ENCODE measurements at places on chromosomes 2 and 18. TPM values are rescaled to one million over a fixed set of nuclear protein-coding genes. Genes with fewer than 3 reads are reported as not detected.

LMAN2L gene
- total RNA-seq, result 44.4 TPM

INHA gene
- 3.3 TPM for total RNA-seq

ANKRD62 gene
- total RNA-seq, result not detected

LDAH gene
- 27.8 TPM for total RNA-seq

MYO5B gene
- total RNA-seq, result 41.9 TPM

CCNT2 gene
- total RNA-seq, result 27.7 TPM

SH2D6 gene
- total RNA-seq, result 0.27 TPM

CNGA3 gene
- 0.13 TPM for total RNA-seq

EFR3B gene
- total RNA-seq, result 2.7 TPM

GPR75 gene
- 1.5 TPM for total RNA-seq

MC5R gene
- not detected for total RNA-seq

USP34 gene
- 125 TPM for total RNA-seq

TRAK2 gene
- total RNA-seq, result 30.0 TPM

CNDP1 gene
- total RNA-seq, result not detected

SALL3 gene
- total RNA-seq, result 0.48 TPM

DNA sequence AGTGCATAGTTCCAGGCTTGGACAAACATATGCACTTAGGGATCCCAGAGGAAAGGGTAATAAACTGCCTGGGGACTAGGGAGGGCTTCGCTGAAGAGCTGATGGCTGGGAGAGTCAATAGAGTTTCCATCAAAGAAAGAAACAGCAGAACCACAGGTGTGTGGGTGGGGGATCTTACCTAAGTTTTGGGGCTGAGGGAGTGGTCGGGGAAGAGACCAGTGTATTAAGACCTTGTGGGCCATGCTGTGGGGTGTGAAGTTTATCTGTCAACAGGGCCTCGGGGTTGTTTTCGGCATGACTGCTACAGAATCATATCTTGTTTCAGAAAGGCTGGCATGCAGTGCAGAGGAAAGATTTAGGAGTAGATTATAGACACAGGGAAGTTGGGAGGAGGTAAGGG is 31.2 kb upstream of the GTF2A1L start:
- no peak for DNase-seq

DNA sequence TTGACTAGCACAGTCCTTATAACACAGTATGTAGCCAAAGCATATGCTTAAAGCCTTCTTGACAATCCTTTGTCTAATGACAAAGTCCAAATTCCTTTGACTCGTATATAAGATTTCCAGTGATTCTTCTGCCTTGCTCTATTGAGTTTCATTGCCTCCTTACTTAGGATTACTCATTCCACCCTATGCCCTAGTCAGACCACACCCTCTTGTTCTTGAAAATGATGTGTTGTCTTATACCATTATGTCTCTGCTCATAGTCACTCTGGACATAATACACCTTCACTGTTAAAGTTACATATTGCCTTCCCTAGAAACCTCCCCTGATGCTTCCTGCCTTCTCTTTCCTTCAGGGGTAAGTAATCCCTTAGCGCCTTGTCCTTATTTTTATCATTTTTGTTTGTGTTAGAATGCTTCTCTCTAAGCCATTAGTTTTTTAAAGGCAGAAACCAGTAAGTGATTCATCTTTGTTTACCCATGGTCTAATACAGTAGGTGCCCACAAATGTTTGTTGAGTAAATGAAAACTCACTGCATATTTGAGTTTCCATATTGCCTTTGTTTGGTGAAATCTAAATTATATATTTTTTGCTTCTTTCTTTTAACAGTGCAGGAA is 19.3 kb downstream of the GPD2 start:
- DNase-seq, result peak; percentile 40

DNA sequence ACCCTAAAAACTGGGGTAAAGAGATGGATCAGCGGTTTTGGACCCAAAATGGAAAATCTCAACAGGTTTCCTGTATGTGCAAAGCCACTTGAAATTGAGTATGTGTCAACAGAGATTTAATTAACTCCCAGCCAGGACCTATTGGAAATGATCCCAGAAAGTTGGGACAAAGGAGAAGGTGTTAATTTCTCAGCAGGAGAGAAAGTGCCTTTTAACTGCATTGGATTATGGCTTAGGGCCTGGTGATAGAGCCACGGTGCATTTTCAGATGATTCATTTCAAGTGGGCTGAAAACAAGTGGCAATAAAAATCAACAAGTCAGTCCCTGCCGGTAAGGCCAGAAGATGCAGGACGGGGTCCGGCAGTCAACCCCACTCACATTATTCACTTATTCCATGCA is 80.2 kb upstream of the BCL11A start:
- no peak for DNase-seq

DNA sequence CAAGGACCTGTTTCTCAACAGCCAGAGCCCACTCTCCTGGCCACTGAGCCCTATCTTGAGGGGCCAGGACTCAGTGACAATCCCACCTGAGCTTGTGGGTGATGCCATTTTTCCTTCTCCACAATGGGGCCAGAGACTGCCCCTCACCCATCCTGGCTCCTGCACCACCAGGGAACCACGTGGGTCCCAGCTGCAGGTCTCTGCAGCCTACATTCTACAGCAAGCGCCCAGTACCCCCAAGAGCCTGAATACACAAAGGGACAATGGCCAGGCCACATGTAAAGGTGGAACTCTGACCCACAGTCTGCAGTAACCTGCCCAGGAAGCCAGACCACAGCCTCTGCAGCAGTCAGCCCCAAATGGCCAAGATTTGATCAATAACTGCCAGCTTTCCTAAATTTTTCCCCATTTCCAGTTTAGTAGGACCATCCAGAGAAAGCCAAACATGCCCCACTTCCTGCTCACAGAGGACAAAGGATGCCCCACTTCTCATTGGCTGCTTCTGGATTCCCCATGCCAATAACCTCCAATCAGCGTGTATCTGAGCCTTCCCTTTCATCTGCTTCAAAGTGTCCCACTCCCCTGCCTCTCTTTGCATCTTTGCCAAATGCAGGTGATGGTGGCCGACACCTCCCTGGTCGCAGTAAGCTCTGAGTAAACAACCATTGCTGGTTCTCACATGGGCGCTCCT is 19.1 kb downstream of the HS1BP3 start:
- no peak for DNase-seq

- DNase-seq, result no peak
Measured at GRCh38 chr18:172361-172760, 14.0 kb downstream of the USP14 start.

GRCh38 chr18:33745871-33746545 is 168.0 kb downstream of the ASXL3 start:
- DNase-seq, result no peak

DNA sequence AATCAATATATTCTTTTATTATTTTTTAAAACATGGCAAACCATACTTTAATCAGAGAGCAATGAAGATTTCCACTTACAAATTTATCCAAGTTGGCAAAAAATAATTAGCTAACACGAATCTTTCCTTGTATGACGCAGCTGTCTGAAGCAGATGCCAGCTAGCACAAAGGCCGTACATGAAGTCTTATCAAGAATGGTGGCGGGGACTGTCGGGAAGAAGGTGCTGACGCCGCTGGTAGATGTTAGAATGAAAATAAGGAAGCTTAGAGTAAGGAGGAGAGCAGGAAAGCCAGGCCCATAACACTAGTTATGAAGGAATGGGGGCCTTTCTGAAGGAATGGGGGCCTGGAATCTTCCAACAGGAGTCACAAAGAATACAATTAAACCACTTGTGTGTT is 96.7 kb downstream of the ZNF516 start:
- DNase-seq, result no peak

DNA sequence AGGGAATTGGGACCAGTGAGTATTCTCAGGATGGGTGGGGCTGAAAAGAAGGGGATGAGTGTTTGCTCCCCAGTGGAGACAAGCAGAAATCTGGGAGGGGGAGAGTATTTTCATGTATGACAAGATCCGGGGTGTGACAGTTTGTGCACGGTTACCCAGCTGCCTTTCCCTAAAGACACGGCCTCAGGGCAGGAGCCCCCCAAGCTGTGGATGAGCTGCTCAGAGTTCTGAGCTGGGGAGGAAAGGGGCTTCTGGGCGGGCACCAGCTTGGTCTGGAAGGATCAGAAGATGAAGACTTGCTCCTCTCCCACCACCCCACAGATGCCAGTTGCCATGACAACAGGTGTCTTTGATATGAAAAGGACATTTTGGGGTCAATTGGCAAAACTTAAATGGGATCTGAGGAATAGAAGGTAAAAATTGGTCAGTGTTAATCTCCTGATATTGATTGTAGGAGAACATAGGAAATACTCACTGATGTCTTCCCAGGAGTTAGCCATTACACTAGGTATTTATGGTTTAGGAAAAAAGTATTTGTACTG is 29.2 kb downstream of the ZCCHC2 start:
- DNase-seq, result no peak

DNA sequence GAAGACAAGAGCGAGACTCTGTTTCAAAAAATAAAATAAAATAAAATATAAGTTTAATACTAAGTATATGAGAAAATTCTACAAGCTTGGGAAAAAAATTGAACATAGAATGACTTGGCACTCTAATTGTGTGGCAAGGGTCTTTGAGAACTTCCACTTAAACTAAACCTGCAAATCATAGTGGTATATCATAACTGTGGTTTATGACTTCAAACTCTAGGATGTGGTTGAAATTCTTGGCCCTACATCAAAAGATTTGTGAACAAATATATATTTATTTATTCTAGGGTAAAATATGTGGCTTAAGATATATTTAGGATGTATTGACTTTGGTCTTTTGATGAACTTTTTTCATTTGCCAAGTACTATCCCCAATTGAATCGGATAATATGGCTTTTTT is 3.1 kb upstream of the FAM171B start:
- no peak for DNase-seq

DNA sequence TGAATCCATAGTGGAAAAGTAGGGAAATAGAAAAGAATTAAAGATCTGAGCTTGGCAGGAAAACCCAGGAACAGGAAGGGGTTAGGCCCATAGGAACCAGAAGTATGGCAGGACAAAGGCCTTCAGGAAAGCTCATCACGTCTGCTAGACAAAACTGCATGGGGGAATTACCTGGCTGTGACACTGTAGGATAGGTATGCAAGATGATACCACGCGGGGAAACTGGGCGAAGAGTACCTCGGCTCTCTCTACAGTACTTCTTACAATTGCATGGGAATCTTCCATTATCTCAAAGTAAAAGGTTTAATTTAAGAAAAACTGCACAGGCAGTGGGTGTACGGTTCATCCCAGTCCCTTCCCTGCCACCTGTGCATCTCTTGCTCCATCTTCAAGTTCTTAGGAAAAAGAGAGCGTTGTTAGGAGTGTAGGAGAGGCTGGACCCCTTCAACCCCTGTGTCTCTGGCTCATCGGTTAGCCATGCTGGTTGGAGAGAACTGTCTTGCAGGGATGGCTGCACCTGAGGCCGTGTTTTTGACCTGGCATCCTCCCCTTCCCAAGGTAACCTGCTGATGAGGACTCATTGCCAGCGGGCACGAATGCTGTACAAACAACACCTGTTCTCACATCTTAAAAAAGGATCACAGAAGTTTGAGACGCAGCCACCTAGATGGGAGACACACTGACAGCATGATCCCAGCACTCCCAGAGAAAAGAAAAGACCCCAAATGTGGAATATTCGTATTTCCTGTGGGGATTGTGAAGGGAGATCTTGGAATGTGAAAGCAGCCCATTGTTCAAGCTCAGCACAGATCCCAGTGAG is 120.5 kb upstream of the COPS8 start:
- DNase-seq, result no peak

DNA sequence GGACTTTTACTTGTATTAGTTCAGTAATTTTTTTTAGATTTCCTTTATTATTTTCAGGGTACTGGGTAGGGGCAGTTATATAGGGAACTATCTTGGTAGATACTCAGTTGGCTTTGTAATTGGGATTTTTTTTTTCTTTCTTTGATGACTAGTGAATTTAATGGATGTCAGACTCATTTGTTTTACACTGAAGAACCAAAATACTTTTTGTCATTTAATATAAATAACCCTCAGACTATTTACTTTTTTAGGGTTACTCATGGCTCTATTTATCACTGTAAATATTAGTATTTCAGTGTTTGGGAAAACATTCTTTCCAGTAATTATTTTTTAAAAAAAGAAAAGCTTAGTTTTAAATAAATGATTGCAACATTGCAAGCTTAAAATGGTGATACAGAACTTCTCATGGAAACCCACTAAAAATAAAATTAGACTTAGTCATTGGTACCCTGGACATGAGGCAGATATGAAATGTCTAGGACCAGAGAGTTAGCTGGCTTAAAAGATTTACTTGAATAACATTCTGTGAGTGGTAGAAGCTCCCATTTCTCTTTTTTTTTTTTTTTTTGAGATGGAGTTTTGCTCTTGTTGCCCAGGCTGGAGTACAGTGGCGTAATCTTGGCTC is 74.4 kb upstream of the CYP20A1 start:
- peak; percentile 6 for DNase-seq

Data from hepatocyte (in vitro differentiated cells).